Stimulated activated CD4-positive, alpha-beta T cell treated with anti-CD3 and anti-CD28 coated beads, Interleukin-15, amount 100 ng/mL, for 24 hours (primary cell): ENCODE measurements at places on chromosomes 3 and 15.

- no peak for DNase-seq
These were observed 59.9 kb upstream of the RASGRP1 start for GRCh38 chr15:38624244-38625205.

DNA sequence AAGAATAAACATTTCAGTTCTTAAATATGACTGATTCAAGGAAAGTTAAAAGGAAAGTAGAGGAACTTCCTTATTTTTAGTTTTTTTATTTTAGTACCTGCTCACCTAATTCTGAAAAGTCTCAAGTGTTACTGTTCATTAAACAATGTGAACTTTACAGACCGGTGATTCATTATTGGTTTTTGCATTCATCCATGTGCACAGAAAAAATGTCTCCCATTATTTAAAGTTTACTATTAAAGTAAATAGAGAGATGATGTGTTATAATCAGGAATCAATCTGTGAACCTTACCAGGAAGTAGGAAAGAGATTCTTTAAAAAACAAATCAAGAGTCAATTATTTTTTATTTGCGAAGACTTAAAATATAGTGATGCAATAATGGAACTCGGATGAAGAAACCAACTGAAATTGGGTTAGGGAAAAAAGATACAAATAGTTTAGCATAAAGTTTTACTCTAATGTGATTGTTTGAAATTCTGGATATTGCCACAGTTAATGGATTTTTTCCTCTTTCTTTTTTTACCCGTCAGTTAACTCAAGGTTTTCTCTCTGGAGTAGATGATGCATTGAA lies 119.4 kb upstream of the SAMMSON start:
- DNase-seq, result no peak

- no peak for DNase-seq
These were observed 89.8 kb upstream of the TNFSF10 start for GRCh38 chr3:172612871-172613678.

GRCh38 chr15:63250312-63250965 lies 27.0 kb upstream of the APH1B start:
- DNase-seq, result no peak

DNA sequence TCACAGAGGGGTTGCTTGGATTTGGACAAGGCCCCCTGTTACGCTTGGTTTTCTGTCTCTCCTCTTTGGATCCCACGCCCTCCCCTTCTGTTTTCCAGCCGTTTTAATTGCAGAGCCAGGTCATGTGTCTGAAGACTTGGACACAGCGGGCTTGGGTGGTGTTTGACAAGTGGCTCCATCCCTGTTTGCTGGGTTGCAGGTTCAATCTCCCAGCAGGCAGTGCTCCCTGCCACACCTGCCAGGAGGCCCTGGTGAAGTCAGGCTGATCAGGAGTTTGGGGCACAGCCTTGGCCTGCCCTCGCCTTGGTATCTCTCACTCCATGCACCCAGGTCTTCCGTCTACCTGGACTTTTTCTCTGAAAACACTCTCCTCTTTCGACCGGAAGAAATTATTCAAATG lies 59.0 kb downstream of the PLXNA1 start:
- DNase-seq, result no peak

GRCh38 chr15:20349774-20350498 lies 191.7 kb downstream of the GOLGA6L6 start:
- no peak for DNase-seq

DNA sequence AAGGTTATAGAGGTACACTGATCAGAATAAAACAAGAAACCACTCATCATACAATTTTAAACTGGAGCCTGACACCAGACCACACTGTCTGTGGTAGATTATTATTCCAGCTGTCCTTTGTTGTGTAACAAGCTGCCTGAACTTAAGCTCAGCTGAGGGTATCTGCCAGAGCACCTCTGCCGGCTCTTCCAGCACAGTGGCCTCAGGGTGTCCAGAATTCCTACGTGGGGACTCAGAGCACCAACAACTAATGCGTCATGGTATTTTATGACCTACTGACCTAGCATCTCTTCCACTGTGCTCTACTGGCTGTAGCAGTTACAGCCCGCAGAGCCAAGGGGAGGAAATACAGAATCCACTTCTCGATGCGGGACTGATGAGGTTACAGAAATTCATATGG lies 15.6 kb upstream of the RAF1 start:
- DNase-seq, result no peak

DNA sequence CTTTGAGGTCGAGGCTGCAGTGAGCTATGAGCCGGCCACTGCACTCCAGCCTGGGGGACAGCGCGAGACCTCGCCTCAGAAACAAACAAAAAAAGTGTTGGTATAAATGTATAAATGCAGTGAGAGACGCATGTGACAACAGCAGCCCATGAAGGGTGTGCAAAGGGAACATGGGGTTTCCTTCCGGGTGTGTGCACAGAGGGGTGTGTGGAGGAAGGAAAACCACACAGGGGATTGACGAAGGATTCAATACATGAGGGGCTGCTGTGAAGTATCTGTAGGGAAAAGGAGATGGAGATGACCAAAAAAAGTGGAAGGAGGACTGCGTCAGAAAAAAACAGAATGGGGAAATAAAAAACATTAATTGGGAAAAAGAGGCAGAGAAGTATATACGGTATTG lies 1.1 kb downstream of the MTFMT start:
- no peak for DNase-seq

GRCh38 chr3:195124378-195124992 lies 146.5 kb downstream of the XXYLT1 start:
- DNase-seq, result no peak

DNA sequence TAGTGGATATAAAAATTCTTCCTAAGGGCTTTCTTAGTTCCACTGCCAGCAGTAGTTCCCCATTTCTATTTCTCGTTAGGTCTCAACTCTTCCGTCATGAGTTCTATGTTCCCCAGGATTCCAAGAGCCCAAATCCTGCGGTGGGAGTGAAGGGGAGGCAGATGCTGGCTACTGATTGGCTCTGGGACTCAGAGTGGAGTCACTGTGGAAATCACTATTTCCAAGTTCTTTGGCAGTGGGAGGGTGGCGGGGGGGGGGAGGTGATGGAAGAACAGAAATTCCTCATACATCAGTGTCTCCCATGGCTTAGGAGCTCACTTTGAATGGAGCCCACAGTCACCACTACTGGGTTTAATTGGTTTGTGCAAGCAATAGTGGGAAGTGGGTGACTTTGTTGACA lies 5.6 kb downstream of the CCR1 start:
- no peak for DNase-seq

- DNase-seq, result no peak
These were observed 78.7 kb downstream of the TMEM266 start for GRCh38 chr15:76138436-76138835.

GRCh38 chr3:72068621-72069020 lies 283.7 kb upstream of the PROK2 start:
- no peak for DNase-seq

- DNase-seq, result no peak
These were observed 143.2 kb downstream of the DOCK3 start for GRCh38 chr3:50817756-50818529.

- no peak for DNase-seq
These were observed 30.6 kb upstream of the SLC6A6 start for GRCh38 chr3:14371573-14372474.

DNA sequence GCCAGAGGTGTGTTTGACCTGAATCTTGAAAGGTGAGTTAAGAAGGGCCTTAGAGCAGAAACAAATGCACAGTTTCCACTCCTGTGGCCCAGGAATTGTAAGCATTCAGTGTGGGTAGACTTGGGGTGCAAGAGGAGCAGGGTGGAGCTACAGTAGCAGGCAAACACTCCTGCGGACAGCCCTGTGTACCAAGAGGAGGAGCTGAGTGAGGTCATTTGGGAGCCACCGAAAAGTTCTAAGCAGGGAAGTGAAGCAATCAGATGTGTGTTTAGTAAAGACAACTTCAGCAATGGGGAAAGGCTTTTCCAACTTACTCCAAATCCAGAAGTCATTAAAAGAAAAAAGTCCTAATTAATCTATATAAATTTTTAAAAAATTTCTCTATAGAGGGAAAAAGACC lies 99.3 kb downstream of the ARHGEF26 start:
- no peak for DNase-seq

GRCh38 chr3:25804676-25805075 lies 14.8 kb downstream of the OXSM start:
- DNase-seq, result no peak

DNA sequence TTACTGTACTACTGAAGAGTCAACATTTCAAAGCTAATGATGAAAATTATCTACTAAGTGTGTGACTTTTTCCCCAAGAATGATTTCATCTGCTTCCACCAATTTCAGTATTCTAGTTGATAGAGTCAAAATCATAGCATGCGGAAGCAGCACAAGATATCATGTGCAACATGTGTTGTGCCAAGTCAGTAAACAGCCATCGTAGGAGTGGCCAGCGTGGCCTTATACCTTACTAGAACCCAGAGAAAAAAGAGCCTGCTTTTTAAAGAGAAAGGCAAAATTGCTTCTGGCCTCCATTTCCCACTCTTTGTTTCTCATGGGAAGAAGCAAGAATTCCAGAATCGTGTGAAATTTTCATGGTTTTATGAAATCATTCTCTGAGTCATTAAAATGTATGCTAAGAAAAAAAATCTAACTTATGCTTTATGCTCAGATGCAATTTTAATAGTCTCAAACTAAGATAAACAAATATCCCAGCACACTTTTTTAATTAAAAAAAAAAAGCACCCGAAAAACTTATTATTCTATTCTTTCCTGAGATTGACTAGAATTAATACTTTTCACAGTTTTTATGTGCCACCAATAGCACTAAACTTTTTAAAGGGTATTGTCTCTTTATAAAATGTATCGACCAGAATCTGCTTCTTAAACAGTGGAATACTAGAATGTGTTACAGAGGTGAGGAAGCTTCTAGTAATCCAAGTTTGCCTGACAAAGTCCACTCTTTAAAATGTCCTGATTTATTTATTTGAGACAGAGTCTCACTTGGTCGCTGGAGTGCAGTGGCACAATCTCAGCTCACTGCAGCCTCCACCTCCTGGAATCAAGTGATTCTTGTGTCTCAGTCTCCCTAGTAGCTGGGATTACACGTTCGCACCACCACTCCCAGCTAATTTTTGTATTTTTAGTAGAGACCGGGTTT lies 87.3 kb downstream of the MBNL1 start:
- no peak for DNase-seq

- no peak for DNase-seq
These were observed 401.4 kb downstream of the TBL1XR1 start for GRCh38 chr3:176795891-176796290.

- no peak for DNase-seq
These were observed 372.7 kb downstream of the SHQ1 start for GRCh38 chr3:72475258-72476138.

- DNase-seq, result no peak
These were observed 2.0 kb upstream of the ZBTB47 start for GRCh38 chr3:42651248-42652091.

GRCh38 chr15:39491886-39492490 lies 88.9 kb upstream of the THBS1 start:
- DNase-seq, result no peak

GRCh38 chr15:58361273-58361759 lies 70.5 kb upstream of the LIPC start:
- no peak for DNase-seq

DNA sequence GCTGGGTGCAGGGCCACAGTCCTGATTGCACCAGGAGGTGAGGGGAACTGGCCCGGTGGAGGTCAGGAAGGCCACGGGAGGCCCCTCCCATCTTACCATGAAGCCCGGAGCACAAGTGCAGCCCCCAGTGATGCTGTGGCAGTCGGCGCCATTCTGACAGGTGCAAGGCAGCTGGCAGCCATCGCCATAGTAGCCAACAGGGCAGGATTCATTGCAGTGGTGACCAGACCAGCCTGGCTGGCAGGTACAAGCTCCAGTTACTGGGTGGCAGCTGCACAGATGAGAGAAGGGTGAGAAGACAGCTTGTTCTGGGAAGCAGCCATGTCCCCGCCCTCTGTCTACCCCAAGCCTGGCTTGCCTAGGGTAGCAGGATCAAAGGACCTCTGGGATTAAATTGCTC lies 88.2 kb downstream of the RAB11A start:
- no peak for DNase-seq

- no peak for DNase-seq
These were observed 190.4 kb upstream of the TSC22D2 start for GRCh38 chr3:150217691-150218090.
